OCI-LY7 (cell line): ENCODE measurements at places on chromosomes 16 and 17. TPM values are rescaled to one million over a fixed set of nuclear protein-coding genes. Genes with fewer than 3 reads are reported as not detected.

DNA sequence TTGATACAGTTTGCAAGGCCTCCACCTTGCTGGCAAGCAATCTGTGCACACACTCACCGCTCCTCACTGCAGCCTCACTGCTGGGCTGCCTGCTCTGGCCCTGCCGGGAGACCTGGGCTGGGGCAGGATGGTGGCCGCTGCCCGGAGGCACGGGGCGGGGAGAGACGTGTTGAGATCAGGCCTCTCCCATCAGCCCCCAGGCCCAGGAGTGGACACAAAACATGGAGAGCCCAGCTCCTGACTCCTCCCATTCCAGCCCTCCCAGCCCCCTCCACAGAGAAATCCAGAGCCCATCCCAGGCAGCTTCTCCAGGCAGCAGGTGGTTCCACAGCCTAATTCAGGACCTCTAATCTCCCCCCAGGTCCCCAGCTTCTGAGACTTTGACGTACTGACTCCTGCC, 23.1 kb upstream of the RPL38 start:
- DNase-seq = no peak

GRCh38 chr17:77119668-77120301, 21.0 kb upstream of the SEC14L1 start:
- no peak for DNase-seq

- DNase-seq = peak; percentile 50
These were observed 6.5 kb upstream of the CTCF start for GRCh38 chr16:67555795-67556212.

DNA sequence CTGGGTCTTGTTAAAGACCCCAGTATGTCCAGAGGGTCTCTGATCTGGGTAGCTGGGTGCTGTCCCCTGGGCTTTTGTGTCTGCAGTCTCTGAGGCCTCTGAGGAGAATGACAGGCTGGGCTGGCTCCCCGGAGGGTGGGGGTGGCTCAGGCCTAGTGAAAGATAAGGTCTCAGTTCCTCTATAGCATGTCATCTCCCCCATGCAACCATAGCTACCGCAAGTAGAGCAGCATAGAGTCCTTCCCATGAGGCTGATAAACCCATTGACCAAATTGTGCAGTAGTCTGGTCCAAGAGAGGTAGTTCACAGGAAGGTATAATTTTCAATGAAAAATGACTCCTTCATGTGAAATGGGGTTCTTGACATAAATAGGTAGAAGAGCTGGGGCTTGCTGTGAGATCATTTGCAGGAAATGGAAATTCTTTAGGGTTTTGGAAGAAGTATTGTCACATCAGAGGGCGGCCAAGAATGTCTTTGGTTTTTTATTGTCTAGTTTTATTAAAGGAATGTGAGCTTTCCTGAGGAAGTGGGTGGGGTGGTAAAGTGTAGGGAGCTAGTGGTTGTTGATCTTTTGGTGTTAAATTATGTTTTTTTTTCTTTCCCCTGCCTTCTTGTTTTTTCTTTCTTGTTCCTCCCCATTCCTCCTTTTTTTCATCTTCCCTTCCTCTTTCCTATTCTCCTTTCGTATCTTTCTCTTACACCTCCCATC, 21.0 kb downstream of the SLC7A6OS start:
- DNase-seq = peak; percentile 80

DNA sequence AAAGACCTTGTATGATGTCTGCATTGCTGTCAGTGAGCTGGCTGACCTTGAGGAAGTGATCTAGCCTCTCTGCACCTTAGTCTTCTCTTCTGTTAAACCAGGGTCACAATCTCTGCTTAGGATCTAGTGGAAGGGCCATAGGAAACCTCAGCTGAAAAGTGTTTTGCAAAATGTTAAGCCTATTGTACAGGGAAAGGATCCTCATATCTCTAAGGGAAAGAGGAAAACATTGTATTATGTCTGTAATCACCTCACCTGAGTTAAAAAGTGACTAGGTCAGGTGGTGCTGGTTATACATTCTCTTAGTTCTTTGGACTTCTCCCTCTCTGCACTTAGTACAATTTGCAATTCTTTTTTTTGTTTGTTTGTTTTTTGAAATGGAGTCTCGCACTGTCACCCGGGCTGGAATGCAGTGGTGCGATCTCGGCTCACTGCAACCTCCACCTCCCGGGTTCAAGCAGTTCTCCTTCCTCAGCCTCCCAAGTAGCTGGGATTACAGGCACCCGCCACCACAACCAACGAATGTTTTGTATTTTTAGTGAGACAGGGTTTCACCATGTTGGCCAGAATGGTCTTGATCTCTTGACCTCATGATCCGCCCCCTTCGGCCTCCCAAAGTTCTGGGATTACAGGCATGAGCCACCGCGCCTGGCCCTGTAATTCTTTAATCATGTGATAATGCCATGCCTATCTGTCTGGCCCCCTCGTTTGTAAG, 2.0 kb upstream of the SEPHS2 start:
- DNase-seq = no peak

The C17orf58 gene
- 24.0 and 27.7 TPM in 2 replicates for total RNA-seq

GRCh38 chr16:83924686-83925085, 25.8 kb downstream of the MLYCD start:
- DNase-seq = no peak

DNA sequence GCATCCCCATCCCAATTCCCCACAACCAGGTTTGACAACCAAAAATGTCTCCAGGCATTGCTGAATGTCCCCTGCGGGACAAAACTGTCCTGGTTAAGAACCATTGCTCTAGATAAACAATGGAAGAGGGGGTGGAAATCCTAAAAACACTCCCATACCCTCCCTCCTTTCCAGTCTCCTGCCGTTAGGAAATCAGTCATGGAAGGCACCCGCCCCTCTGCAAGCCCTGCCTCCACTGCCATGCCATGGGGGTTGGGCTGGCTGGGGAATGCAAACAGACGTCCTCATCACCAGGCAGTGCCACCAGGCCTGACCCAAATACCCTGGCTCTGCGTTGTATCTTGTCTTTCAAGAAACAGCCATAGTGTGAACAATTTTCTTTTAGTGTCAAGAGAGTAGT, 57.5 kb downstream of the CYTH1 start:
- DNase-seq = no peak

- peak; percentile 74 for DNase-seq
These were observed 3.6 kb downstream of the OSGIN1 start for GRCh38 chr16:83956336-83957289.

DNA sequence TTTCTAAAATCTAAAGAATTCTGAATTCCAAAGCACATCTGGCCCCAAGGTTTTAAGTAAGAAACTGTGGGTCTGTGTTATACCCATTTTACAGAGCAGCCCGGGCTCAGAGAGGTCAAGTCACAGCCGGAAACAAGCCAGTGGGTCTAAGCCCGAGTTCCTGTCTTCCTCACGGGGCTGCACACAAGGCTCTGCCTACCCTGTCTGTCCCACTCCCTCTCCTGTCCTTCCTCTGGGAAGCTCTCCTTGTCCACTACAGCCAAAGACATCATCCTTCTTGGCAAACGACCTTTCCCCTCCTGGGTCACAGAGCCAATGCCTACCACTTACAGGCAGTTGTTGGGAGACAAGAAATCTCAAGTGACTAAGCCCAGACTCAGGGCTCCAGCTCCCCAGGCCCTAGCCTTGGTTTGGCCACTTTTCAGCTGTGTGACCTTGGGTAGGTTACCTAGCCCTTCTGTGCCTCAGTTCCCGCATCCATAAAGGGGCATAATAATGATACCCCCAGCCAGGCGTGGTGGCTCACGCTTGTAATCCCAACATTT, 55.6 kb upstream of the MAP3K14 start:
- DNase-seq = no peak

The CMTM1 gene
- total RNA-seq = 10.6 and 10.7 TPM in 2 replicates

The CDH1 gene
- total RNA-seq = not detected in 2 replicates

DNA sequence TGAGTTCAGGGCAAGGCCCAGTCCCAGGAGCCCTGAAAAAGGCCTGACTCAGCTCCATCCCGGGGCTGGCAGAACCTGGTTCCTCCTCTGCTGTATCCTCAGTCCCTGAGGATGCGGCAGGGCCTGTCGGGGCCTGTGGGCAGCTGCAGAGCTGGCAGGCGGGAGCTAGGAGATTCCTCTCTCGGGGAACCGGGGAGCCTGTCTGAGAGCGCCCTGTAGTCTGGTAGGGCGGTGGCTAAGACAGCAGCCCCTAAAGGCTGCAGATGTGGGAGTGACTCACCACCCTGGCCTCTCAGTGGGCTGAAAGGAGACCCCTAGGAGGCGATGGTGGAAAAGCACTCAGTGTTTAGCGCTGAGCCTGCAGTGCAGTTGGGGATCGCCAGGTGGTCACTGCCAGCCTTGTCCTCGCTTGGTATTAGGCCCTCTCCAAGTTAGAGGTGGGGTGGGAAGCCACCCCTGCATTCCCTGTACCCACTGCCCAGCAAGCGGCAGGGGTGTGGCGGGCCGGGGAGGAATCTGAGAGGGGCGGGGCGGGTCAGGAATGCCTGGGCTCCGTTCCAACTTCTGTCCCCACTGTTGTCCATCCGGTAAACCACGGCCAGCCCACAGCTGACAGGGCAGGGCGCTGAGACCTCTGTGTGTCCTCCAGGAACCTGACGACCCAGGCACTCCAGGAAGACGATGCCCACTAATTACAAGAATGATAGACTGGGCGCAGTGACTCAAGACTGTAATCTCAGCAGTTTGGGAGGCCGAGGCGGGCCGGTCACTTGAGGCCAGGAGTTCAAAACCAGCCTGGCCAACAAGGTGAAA, 29.5 kb upstream of the CDH1 start:
- no peak for DNase-seq

GRCh38 chr16:86723689-86724088, 145.3 kb downstream of the FOXL1 start:
- no peak for DNase-seq

DNA sequence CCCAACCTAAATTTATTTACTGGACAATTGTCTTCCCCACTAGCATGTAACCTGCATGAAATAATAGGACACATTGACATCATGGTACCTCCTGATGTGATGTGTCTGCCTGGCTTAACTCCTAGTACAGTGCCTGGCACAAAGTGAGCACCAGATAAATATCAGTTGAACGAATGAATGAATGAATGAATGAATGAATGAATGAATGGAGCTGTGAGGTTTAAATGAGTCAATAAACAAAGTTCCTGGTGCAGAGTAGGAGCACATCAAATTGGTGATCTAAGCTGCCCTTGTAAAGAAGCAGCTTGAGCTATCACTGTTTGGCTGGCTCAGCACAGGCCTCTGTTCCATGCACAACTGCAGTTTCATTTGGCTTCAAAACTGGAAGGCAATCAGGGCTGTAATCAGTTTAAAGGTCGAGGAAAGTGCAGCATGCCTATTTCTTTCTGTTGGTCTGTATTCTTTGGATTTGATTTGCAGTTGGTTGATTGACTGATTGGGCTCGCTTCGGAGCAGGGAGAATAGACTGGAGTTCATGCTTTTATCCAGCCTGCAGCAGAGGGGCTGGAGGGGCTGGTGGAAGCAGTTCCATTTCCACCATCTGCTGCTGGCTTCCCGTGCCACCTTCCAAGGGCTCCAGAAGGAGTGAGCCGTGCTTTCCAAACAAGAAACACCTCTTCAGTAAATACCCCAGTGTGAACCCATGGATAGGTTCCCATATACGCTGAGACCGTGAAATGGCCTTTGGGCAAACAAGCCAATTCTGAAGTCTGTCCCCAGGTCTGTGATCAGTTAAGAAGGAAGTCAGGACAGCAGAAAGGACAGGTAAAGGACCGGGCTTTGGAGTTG, 54.6 kb downstream of the GPRC5B start:
- DNase-seq = no peak

DNA sequence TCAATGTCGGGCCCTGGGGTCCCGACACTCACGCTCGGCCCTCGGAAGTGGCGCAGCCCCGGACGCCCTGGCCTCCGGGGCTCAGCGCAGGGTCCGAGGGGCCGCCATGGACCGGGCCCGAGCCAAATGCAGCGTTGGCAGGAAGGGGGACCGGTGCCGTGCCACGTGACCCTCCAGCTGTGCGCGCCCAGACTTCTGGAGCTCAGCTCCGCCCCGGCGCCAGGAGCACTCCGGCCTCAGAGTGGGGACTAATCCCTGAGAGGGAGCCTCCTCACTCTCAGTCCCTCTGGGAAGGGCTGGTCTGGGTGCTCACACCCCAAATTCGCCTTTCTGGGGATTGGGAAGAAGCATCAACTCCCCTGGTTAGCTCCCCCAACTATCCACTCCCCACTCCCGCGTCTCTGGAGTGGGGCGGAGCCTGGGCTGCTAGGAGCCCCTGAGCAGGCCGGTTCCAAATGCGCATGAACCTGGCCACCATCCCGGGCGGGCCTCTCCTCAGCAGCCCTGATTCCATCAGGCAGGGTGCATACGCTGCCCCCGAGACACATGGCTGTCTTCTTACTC, at the start of gene B3GNT9:
TSS of gene B3GNT9 (minus strand) at position 166 of the 564 bp plus-strand sequence. CDS start 513 bp downstream, outside the sequence.
- DNase-seq = no peak

DNA sequence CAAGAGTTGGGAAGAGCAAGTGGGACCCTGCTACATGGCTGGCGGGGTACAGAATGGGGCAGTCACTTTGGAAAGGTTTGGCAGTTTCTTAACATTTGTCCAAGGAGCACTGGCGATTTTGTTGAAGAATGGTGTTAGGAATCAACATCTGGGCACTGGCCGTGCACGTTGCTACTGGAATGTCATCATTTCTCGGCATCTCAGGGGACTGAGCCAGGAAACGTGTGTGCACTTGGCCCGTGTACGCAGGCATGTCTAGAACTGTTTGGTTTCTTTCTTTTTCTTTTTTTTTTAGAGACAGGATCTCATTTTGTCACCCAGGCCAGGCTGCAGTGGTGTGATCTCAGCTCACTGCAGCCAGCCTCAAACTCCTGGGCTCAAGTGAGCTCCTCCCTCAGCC, 17.3 kb upstream of the FOXK2 start:
- no peak for DNase-seq

- DNase-seq = no peak
These were observed 1.7 kb downstream of the MYH11 start for GRCh38 chr16:15854906-15855703.

The NTN1 gene
- total RNA-seq = not detected in 2 replicates

DNA sequence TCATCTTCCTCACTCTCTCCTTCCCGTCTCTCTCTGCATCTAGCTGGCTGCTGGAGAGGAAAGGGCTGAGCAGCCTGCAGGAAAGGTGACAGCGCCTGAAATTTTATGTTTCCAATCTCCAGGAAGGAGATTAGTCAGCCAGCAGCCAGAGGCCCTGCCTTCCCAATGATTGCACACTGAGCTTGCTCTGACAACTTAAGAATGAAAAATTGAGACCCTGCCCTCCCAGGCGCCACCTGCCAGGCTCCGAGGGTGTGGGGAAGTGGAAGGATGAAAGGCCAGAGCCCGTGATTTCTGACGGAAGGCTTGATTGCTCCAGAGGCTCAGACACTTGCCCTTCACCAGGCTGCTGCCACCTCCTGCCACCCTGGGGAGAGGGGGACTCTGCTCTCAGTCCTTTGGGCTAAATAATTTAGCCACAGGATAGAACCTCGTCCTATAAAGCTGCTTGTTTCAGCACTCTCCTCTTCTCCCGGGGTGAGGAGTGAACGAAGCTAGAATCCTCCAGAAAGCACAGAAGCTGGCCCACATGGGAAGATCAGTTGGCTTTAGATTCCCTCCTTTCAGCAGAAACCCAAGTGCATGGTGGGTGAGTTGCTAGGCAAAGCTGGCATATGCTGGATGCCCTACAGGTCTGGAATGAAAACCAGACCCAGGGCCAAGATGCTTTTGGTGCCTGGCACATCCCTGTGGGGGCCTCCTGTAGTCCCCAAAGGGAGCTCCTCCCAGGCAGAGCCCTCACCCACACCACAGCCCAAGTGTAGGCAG, 33.5 kb downstream of the GRIN2C start:
- no peak for DNase-seq

The ZKSCAN2 gene
- 11.7 and 12.5 TPM in 2 replicates for total RNA-seq
